IPS DF 19.7 (cell line): ENCODE measurements at places on chromosomes 7 and 10.

DNA sequence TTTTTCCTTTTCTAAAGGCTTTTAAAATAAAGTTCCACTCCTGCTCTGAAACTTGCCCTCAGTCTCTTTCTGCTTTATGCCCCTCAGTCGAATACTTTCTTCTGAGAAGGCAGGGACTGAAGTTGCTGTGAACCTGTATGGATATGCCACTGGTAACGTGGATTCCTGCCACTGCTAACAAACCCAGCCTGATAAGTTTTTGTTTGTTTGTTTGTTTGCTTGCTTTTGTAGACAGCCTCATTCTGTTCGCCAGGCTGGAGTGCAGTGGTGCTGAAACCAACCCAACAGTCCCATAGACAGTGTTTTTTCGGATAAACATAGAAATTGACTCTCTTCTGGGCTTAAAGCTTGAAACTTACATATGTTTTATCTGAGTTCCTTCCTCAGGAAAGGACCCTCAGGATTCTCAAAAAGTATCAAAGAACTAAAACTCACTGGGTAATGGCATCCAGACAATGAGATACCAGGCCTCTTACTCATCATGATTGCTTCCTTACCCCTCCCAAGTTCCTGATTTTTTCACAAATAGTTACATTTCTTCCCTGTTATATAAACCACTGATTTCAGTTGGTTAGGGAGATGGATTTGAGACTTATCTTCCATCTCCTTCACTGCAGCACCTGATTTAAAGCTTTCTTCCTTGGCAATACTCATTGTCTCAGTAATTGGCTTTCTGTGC lies 273.6 kb downstream of the SDHAF3 start:
- DNase-seq: no peak

DNA sequence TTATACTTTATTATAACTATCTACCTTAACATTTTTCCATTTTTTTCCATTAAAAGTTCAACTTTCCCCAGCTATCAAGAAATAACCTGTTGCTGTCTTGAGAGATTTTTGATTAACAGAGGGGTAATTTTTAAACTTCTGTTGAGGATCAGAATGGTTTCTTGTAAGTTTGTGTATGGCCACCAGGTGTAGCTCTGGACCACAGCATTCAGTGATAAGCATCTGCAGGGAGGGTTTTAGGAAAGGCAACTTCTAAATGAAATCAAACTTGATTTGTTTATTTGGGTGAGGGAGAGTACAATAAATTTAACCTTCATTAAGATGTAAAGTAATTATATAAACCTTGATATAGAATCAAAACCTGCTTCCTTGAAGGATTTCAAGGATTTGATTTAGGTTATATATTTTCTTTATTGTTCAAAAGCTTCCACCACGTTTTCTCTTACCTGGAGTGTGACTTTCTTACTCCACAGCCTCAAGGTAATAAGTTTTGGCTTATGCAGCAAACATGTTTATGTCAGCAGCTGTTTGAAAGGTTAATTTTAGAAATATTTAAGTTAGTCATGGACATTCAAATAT lies 153.3 kb downstream of the STK31 start:
- no peak for DNase-seq

GRCh38 chr10:77387247-77387646 lies 250.4 kb downstream of the KCNMA1 start:
- no peak for DNase-seq

GRCh38 chr7:137862964-137863363 lies 16.2 kb upstream of the DGKI start:
- no peak for DNase-seq

DNA sequence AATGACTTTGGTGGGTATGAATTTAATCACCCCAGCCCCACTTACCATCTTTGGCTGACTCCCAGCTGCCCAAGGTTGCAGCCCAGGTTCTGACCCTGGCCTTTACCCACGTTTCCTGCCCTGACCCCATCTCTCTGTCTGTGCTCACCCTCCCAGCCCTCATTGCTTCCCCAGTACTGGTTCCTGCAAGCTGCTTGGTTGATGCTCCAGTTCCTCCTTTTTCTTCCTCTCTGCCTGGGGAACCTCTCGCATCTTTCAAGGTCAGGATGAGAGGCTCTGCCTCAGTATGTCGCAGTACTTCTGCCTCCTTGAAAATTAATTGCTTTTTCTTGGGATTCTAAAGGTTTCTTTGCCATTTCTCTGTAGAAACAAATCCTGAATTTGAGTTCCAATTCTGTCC lies 263.8 kb upstream of the ZNF32 start:
- no peak for DNase-seq

GRCh38 chr7:83786858-83787257 lies 137.9 kb upstream of the SEMA3E start:
- DNase-seq: no peak

- no peak for DNase-seq
Measured at GRCh38 chr7:99623091-99623693, 6.4 kb downstream of the ZSCAN25 start.

DNA sequence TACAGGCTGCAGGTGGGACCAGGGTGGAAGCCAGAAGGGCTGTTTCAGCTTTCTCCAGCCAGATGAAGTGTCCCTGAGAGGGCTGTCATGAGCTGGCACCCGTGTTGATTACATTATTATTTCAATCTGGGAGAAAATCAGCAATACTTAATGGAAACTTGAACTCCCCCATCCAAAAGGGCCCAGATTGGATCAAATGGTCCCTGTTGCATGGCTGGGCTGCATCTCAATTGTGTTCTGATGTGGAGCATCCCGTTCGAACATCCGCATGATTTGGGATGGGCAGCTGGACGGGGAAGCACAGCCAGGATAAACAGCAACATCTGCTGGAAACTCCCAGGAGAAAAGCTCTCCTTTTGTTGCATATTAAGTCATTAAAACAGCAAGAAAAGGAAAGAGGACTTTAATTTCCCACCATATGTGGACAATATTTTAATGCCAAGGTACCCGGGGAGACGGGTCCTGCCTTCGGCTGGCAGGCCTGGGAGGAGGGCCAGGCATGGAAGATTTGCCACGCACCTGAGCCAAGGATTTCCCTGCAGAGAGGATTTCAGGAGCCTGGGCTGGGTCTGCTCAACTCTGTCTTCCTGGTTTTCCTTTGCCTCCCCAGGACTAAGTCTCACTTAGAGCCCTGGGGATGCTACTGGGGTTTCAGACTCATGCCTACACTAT lies 52.4 kb downstream of the NPTX2 start:
- DNase-seq: no peak

- no peak for DNase-seq
Measured at GRCh38 chr7:132584796-132585494, 8.7 kb upstream of the PLXNA4 start.

- DNase-seq: no peak
Measured at GRCh38 chr7:106629516-106629915, 31.4 kb downstream of the CCDC71L start.

- no peak for DNase-seq
Measured at GRCh38 chr7:102236592-102237287, 49.9 kb upstream of the SH2B2 start.
